ENCODE measurements at places on chromosomes 12 and 14.
A peak's percentile ranks its signal among the peaks of the same experiment; 100 is the strongest.

DNA sequence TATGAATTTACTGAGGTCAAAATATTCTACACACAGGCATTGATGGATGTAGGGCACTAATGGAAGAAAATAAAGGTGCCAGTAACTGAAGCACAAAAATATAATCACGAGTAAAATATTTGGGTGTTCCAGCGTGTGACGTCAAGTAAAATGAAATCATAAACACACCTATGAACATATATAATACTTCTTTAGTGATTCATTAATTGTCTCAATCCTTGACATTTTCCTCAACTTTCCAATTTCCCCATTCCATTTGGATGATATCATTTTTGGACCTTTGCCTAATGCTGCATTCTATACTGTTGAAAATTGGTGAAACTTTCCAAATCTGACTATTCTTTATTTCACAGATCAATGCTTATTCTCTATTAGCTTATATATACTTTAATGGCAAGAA is 649.3 kb downstream of the GALC start:
- DNase-seq: no peak

GRCh38 chr12:92149563-92149962 is 3.9 kb upstream of the BTG1 start:
- no peak for DNase-seq

- DNase-seq: no peak
Observed at GRCh38 chr14:106396999-106397398, 870.6 kb downstream of the TMEM121 start.

DNA sequence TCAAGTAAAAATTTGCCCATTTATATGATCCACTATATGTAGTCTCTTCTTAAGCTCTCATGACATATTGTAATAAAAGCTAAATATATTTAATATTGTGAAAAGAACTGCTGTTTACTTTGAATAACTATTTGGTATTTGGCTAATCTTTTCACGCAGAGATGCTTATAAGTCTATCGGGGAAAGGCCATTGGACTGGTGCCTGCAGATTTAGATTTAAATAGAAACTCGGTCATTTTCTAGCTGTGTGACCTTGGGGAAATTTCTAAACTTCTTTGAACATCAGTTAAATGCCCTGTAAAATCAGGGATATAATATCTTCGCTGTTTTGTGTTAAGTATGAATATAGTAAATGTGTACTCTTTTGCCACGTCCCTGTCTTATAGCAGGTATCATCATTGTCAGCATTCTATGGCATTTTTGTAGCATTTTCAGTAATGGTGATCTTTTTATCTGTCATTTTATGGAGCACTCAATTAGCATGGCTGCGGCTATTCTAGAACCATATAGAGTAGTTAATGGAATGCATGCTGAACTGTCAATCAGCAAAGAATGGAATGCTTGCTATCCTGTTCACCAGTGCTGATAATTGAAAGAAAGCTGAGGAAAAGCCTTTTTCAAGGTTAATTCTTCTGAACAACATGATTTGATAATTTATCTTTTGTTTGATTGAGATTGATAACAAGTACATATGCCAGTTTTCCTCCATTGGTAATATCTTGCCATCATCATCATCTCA is 181.2 kb downstream of the TMTC2 start:
- no peak for DNase-seq

DNA sequence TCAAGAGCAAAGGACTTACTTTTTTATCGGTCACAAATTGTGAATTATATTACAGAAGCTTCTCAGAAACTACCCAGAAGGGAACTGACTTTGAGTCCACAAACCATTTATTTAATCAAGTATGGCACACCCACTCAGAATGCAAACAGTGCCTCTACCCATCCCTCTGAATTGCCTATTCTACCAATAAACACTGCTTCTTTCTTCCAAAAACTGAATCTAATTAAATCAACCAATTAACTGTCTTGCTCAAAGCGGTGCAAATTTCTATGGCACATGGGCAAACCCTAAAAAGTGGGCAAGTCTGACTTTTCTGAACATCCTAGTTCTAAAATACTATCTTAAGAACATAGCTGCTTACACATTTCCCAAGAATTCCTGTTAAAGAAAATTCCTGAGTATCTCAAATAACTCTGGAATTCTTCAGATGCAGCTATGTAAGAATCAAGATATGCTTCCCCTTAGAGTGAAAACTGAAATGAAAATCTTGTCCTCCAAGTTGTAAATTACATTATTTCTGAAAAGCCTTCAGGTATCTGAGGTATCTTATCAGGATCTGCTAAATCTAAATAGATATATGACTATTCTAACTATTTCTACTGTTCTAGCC is 4.3 kb downstream of the SPTLC2 start:
- no peak for DNase-seq

GRCh38 chr12:50661300-50662115 is 102.4 kb upstream of the ATF1 start:
- no peak for DNase-seq

DNA sequence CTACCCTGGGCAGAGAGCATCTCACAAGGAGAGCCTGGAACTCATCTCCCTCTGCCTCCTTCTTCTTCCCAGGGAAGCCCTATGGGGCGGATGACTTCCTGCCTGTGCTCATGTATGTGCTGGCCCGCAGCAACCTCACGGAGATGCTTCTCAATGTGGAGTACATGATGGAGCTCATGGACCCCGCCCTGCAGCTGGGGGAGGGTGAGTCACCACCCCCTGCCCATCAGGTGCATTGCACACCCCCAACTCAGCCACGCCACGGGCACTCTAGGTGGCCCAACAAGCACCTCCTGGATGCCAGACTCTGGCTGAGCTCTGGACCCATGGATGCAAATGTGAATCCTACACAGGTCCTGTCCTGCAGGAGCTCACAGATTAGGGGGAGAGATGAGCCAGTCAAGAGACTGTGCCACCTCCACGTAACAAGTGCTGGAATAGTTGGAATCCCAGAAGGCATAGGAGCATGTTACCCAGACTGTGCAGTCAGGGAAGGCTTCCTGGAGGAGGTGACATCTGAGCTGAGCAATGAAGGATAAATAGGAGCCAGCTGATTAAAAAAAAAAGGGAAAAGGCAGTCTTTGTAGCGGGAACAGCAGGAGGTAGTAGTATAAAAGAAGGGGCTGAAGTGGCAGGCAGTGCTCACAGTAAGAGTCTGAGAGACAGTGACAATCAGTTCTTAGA is 71.9 kb downstream of the LGMN start:
- no peak for DNase-seq

GRCh38 chr12:2974560-2974971 is 15.4 kb downstream of the TEAD4 start:
- DNase-seq: no peak

DNA sequence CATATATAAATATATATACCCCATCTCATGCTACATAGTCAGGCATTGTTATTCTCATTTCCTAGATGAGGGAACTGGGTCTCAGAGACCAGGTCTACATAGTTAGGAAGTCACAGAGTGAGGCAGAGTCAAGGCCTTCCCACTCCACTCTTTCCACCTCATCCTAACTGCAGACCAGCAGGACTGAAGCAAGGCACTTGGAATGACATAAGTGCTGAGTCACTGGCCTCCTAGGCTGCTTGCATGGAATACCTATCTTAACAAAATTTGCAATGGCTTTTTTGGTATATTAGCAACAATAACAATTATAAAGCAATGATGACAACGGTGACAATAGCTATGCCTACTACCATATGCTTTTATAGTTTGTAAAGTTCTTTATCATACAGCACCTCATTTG is 5.4 kb upstream of the ANO4 start:
- DNase-seq: no peak

GRCh38 chr14:61132894-61133293 is 148.2 kb downstream of the TMEM30B start:
- no peak for DNase-seq

DNA sequence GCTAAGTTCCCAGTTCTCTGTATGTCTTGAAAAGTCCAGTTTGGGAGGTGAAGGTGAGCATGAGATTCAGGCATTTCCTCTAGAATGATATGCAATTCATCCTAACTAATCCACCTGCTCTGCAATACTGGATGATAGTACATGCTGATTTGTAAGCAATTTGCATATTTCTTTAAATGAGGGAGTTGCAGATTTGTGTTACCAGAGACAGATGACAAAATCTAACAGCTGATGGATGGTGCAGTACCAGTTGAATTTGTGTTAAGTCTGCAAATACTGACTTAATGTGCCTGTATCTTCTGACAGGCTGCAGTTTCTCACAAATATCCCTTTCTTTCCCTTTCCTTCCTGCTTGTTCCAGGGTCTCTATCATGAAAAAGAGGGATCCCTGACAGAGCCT is 76.4 kb upstream of the MBIP start:
- DNase-seq: no peak

GRCh38 chr12:67014642-67015041 is 254.5 kb upstream of the CAND1 start:
- DNase-seq: no peak

DNA sequence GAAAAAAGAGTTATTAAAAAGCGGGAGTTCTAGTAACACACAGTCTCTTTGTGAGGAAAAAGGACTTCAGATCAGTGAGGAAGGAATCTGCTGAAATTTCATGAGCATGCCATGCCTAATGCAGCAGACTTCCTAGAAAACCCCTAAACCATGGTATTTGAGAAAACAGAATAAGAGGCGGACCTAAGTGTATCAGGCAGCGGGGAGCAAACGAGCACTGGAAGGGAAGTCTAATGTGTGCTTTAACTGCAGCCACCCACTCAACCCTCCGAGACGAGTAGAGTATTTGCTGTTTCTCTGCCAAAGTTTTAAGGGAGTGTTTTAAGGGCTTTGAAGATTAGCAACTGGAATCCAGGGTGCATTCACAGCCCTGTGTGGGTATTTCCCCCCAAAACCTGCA is 36.5 kb downstream of the ACADS start:
- DNase-seq: no peak

DNA sequence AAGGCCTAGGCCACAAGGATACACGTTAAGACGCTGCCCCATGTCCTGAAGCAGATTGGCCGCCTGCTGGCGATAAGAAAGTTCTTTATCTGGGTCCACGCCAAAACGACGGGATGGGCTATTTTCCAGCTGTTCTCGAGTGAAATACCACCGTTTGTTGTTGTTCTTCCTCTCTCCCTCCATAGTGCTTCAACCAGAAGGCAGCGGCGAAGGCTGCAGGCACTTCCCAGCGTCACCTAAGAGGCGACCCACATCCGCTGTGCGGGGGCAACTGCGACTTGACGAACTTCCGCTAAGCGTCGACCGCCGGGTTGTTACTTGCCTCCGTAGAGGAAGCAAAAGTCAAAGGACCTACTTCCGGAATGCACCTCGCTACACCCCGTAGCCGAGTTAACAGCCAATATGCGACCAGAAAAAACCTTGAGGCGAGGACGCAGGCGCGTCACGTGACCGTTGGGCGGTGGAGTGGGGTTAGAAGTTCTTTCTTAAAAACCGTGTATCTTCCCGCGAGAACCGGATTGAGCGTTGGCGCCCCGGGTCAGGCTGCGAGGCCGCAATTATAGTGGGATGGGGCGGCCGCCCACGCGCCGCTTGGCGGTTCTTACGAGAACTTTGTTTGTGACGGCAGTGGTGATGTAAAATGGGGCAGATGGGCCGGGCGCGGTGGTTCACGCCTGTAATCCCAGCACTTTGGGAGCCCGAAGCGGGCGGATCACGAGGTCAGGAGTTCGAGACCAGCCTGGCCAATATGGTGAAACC is at the start of gene CCNT1:
TSS of gene CCNT1 (minus strand) at position 215 of the 759 bp plus-strand sequence. CDS start at position 183, 32 bp downstream.
- peak; percentile 97 for DNase-seq

GRCh38 chr14:58732387-58732786 is 94.6 kb downstream of the DACT1 start:
- DNase-seq: no peak

DNA sequence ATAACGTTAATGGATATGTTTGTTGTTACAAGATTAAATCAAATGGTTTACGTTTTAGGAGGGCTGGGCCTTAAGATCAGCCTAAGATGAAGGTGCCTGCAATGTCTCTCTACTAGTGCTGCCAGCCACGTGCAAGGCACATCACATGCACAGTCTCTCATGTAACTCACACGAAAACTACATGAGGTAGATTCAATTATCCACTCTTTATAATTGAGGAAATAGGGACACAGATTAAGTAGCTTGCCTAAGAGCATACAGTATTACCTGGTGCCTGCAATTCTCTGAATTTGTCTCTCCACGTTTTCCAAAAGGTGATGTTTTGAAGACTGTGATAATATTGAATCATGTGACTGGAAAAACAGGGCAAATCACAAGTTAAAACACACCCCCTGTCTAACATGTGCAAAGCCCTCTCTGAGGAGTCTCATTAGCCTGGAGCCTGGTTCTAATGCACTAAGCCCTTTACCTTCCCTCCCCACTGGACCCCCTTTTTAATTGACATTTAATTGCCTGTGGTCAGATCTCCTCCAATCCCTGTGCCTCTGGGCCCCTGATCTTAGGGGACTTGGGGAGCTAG is 14.6 kb upstream of the ATP2A2 start:
- no peak for DNase-seq

- no peak for DNase-seq
Observed at GRCh38 chr12:111636209-111636945, 37.3 kb upstream of the ATXN2 start.

- DNase-seq: no peak
Observed at GRCh38 chr12:79174626-79175025, 310.1 kb downstream of the SYT1 start.

GRCh38 chr12:48142818-48143674 is 14.3 kb downstream of the ASB8 start:
- no peak for DNase-seq

- DNase-seq: no peak
Observed at GRCh38 chr12:62866451-62867082, 68.4 kb downstream of the PPM1H start.

DNA sequence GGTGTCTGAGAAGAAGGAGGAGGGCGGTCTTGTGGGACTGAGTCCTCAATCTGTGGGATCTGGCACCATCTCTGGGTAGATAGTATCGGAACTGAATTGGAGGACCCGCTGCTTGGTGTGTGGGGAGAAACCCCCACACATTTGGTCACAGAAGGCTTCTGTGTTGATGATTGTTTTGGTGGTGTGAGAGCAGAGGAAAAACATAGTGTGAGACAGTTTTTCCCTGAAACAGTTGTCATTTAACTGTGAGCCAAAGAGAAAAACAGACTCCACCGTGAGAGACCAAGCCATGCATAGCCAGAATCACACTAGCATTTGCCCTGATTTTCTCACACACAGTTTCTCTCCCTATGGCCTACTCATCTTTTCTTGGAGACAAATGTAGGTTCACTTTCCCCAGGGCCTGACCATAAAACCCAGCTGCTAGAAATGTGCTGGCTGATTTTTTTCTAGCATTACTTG is 91.4 kb upstream of the FLRT2 start:
- DNase-seq: no peak

- no peak for DNase-seq
Observed at GRCh38 chr12:113245695-113246477, 24.6 kb downstream of the TPCN1 start.

- no peak for DNase-seq
Observed at GRCh38 chr12:100382338-100382737, 25.5 kb downstream of the SLC17A8 start.

GRCh38 chr12:132433641-132434395 is 56.1 kb upstream of the FBRSL1 start:
- DNase-seq: no peak

DNA sequence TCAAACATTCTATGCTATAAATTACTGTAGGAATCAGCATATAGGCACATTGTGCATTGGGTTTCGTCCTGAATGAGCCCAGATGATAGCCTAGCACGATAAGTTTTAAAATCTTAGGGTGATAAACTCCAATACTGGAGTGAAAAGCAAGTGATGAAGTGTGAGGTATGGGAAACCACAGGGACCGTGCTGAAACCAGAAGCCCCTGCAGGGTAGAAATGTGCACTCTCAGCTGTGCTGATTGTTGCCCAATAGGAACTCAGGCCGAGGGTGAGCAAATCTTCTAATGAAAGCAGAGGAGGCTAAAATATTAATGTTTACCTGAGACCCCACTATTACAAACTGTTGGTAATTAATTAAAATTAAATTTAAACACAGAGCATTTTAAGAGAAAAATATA is 1486.6 kb downstream of the AACS start:
- DNase-seq: no peak

GRCh38 chr12:106601496-106601895 is 18.7 kb downstream of the RFX4 start:
- no peak for DNase-seq
